Kidney glomerular epithelial cell (primary cell): ENCODE measurements at places on chromosomes 12 and 14.
A peak's percentile ranks its signal among the peaks of the same experiment; 100 is the strongest.

- DNase-seq = no peak
Observed at GRCh38 chr12:55673638-55674037, 34.1 kb downstream of the ITGA7 start.

GRCh38 chr14:24631749-24632335, 2.1 kb downstream of the GZMB start:
- DNase-seq = no peak

DNA sequence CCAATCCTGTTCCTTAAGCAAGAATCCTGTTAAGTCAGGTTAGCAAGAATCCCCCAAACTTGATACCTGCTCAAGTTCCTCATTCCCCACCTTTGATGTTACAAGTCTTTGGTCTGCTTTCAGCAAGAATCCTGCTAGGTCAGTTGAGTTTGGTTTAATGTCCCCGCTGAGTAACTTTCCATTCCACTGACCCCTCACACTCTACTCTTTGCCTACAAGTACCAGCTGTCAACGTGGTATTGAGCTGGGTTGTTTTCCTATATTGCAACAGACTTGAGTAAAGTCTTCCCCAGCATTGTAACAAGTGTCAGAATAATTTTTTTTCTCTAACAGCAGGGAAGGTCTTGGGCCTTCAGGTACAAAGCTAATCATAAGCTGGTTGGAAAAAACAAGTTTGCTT, 6.3 kb downstream of the PPM1H start:
- no peak for DNase-seq

GRCh38 chr14:100239840-100240667, 1.1 kb downstream of the YY1 start:
- DNase-seq = peak; percentile 80

GRCh38 chr14:45587142-45587541, 334.1 kb upstream of the MIS18BP1 start:
- no peak for DNase-seq

- DNase-seq = peak; percentile 83
Observed at GRCh38 chr12:11718768-11719253, 69.3 kb downstream of the ETV6 start.

DNA sequence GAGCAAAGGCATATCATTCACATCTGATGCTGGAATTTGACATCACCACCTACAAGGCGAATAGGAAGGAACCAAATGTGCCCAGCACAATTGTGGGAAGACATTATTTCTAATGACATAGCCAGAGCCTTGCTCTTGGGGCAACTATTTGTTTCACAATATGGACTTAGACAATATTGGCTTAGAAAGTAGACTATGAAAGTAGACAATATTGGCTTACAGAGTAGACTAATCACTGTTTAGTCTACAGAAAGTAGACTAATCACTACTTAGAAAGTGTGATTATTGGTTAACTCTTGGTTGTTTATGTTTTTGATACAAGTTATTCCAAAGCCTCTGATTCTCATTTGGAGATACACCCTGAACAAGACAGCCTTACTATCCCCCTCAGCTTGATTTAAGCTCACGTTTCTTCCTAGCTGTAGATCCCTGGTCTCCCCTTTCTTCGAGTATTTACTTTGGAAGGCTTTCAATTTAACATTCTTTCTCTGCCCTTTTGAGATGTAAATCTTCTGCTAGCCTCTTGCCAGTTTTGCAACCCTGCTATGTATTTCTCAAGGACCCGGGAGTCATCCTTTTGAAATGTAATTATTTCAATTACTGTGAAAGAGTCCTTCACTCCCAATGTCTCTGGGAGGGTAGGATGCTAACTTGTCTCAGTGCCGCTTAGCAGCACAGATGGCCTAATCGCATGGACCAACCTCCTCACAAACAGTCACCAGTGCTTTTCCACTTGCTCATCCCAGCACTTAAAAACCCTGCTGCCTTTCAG, 843.2 kb downstream of the GALC start:
- peak; percentile 13 for DNase-seq

- DNase-seq = no peak
Observed at GRCh38 chr12:91098461-91098860, 12.8 kb downstream of the LUM start.

GRCh38 chr14:65134651-65135579, 32.6 kb upstream of the MAX start:
- DNase-seq = no peak

GRCh38 chr12:54051026-54051842, 2.4 kb upstream of the HOXC4 start:
- no peak for DNase-seq

- no peak for DNase-seq
Observed at GRCh38 chr12:132324841-132325732, 4.3 kb downstream of the GALNT9 start.

GRCh38 chr12:93679308-93679925, 2.2 kb downstream of the CRADD start:
- DNase-seq = no peak

DNA sequence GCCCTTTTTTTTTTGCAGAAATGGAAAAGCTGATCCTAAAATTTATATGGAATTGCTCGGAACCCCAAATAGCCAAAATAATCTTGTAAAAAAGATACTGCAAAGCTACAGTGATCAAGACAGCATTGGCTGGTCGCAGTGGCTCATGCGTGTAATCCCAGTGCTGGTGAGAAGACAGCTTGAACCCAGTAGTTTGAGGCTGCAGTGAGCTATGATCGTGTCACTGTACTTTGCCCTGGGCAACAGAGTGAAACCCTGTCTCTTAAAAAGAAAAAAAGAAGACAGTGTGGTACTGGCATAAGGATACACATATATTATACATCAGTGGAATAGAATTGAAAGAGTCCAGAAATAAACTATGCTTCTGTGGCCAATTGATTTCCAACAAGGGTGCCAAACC, 5.4 kb downstream of the ITGB7 start:
- no peak for DNase-seq

GRCh38 chr12:130636370-130636769, 79.7 kb downstream of the RIMBP2 start:
- no peak for DNase-seq

- DNase-seq = peak; percentile 98
Observed at GRCh38 chr14:22432348-22432976, 156.6 kb downstream of the DAD1 start.

GRCh38 chr12:27015730-27016076, 1.5 kb upstream of the TM7SF3 start:
- peak; percentile 54 for DNase-seq

DNA sequence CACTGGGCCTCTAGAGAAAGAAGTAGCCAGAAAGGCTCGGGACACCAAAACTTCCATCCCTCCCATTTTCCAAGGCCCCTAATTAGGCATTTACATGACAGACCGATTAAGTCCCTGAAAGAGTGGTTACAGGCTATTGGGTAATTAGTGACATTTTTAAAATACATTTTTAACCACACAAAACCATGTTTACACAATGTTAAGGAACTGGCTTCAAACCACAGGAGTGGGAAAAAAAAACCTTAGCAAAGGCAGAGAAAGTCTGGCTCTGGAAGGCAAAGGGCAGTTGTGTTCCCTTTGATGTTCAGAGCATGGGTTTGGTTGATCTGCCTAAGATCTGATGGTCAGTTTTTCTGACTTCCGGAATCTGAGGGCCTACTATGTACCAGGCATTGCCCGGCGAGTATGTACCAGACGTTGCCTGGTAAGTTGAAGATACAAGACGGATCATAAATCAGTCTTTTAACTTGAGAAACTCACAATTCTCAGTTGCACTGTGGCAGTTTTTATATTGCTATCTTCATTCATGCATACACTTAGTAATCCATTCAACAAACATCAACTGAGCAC, 576.5 kb downstream of the MED13L start:
- DNase-seq = no peak

DNA sequence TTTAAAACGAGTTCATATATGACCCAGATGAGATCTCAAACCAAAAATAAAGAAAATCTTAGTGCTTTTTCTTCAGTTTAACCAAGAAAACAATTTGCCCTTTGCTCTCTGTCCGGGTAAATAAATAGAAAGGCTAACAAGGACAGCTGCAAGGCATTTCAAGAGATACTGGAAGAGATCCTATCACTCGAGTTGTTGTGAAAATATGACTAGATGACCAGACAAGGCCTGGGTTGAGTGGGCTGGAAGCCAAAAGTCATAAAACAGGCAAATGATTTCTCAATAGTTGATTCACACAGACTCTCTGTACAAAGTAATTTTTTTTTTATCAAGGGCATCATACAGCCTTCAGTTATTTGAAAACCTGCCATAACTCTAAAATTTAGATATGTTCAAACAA, 55.9 kb upstream of the AVPR1A start:
- peak; percentile 72 for DNase-seq

DNA sequence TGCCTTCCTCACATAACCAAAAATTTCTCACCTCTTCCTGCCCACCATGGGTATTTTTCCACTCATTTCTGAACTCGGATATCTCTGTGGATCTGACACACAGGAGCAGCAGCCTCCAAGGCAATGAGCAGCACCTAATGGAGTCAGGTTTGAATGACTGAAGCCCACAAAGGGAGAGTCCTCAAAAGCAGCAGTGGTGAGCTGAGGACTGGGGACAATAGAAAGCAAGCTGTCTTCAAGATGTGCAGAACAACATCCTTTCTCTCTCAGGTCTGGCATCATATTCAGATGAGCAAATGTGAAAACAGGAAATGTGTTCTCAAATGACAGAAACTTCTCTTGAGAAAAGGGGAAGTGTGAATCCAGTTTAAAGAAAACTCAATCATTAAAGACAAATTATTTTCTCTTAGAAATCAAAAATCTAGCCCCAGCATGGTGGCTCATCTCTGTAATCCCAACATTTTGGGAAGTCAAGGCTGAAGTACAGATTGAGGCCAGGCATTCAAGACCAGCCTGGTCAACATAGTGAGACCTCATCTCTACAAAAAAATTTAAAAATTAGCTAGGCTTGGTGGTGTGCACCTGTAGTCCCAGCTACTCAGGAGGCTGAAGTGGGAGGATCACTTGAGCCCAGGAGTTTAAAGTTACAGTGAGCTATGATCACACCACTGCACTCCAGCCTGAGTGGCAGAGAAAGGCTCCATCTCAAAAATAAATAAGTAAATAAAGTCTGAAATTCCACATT, 54.2 kb downstream of the C12orf42 start:
- DNase-seq = no peak

GRCh38 chr12:108468196-108468968, 46.7 kb upstream of the FICD start:
- peak; percentile 36 for DNase-seq

GRCh38 chr14:93033084-93033982, 82.4 kb downstream of the ITPK1 start:
- DNase-seq = no peak

- no peak for DNase-seq
Observed at GRCh38 chr14:100649173-100649519, 61.9 kb upstream of the BEGAIN start.

DNA sequence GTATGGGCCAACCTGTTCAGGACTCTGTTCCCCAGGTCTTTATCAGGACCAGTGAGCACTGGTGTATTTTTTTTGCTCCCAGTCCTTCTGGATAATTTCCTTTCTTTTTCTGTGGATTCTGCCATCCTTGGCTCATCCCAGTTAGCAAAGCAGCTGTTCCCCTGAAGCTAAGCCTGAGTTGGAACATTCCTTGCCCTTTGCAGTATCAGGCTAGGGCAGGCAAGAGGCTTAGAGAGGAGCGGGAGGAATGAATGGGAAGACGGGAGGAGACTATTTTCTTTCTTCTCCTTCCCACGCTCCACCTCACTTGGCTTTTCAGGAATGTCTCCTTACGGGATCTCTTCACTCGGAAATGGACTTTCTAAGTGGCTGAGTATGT, 29.2 kb downstream of the ERG28 start:
- DNase-seq = peak; percentile 87

DNA sequence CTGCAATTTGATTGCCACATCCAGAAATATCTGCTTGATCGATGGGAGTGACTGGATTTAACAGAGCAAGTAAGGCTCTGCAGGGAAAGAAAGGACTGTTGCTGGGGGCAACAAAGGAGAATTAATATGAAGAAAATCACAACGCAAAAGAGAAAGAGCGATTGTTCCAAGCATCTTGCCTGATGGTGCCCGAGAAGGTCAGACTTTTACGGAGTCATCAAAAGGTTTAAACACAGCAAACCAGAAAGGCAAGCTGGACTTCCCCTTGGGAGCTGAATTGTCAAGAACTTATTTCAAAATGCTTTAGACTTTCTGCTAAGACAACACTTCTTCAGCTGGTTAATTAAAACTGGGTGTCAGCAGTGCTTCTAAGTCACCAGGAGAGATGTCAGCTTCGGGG, 791.5 kb downstream of the MED13L start:
- no peak for DNase-seq

GRCh38 chr14:100056964-100057795, 8.0 kb upstream of the EVL start:
- DNase-seq = no peak

DNA sequence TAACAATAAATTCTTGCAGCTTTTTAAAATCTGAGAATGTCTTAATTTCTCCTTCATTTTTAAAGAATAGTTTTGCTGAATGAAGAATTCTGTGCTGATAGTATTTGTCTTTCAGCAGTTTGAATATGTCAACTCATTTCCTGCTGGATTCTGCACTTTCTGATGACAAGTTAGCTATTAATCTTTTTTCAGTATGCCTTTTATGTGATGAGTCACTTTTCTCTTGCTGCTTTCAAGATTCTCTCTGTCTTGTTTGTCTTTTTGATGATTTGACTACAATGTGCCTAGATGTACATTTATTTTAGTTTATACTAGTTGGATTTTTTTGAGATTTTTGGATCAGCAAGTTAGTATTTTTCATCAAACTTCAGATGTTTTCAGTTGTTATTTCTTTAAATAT, 87.9 kb upstream of the AVPR1A start:
- DNase-seq = peak; percentile 68

DNA sequence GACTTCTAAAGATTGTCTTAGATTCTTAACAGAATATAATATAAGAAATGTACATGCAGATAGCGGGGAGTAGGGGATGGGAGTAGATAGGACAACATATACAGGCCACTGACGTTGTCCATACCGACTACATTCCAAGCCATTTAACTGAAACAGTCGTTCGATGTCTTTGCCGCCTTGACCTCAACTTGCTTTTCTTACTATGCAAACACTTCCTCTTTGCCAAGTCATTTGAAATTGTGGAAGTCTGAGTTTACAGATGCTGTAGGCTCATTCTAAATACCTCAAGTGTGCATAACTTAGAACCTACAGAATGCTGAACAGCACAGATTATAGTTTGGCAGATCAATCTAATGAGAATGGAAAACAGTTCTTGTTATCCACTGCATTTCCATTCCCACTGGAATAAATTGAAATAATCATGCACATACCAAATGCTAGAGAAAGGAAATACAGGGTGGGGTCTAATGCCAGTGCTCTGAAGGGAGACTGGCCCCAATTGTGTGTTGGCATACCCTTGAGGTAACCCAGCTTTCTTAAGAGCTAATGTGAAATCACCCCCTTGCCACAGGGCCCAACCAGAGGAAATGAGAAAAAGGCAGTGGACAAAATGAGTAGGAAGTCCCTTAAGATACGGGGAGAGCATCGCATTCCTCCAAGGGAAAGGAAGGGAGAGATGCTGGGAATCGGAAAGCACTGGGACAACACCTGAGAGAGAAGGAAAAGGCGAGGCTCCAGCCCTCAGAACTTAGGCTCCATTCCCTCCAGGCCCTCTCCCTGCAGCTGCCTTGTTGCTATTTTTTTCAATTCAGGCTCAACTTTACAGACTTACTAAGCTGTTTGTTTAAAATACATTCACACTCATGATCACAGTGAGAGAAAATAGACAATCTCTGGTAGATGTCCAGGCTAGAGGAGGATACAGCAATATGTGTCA, 380.9 kb upstream of the TMTC1 start:
- DNase-seq = no peak
